ENCODE measurements at places on chromosomes 2 and 18.

DNA sequence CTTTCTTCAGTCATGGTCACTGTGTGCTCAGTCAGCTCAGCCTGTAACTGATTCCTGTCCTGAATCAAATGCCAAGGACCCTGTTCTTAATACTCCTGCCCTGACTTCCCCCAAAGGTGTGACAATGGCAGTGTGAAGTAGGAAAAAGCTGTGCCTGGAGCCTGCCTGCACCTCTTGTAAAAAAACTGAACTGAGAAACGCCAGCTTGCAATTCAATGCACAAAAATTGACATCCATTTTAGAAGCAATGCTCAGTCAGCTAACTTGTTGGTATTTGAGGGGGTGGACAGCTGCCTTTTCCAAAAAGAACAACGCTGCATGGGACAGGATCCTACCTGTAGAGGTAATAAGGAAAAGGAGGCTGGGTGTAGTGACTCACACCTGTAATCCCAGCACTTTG, 66.3 kb upstream of the TMEM247 start:
- DNase-seq, result no peak

DNA sequence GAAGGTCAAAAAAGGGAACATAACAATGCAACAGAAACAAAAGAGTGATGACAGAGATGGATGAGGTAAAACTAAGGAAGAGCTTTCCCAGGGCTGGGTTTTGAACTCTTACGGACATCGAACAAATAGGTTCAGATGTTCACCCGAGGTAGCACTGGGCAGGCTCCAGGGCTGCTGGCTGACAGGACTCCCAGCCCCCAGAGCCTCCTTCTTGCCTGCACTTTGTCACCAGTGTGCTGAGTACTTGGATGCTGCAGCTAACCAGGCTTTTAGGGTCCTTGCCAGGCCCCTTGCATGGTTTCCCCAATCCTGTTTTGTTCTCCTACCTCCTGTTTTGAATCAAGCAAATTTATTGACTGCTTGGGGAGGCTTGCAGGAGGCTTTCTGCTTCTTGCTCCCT, 322.9 kb downstream of the DYSF start:
- no peak for DNase-seq

- DNase-seq, result no peak
Observed at GRCh38 chr2:140714586-140714985, 1416.2 kb downstream of the LRP1B start.

GRCh38 chr2:168568476-168569267, 112.6 kb downstream of the CERS6 start:
- DNase-seq, result no peak

GRCh38 chr2:88269836-88270235, 99.7 kb downstream of the THNSL2 start:
- no peak for DNase-seq

- no peak for DNase-seq
Observed at GRCh38 chr2:38176619-38177021, 100.7 kb upstream of the CYP1B1 start.

GRCh38 chr18:58015065-58015780, 28.8 kb upstream of the NEDD4L start:
- no peak for DNase-seq

GRCh38 chr2:61016392-61017002, 1.0 kb upstream of the PEX13 start:
- DNase-seq, result peak; percentile 41
